ENCODE measurements at places on chromosomes 5 and 9.
A peak's percentile ranks its signal among the peaks of the same experiment; 100 is the strongest.

DNA sequence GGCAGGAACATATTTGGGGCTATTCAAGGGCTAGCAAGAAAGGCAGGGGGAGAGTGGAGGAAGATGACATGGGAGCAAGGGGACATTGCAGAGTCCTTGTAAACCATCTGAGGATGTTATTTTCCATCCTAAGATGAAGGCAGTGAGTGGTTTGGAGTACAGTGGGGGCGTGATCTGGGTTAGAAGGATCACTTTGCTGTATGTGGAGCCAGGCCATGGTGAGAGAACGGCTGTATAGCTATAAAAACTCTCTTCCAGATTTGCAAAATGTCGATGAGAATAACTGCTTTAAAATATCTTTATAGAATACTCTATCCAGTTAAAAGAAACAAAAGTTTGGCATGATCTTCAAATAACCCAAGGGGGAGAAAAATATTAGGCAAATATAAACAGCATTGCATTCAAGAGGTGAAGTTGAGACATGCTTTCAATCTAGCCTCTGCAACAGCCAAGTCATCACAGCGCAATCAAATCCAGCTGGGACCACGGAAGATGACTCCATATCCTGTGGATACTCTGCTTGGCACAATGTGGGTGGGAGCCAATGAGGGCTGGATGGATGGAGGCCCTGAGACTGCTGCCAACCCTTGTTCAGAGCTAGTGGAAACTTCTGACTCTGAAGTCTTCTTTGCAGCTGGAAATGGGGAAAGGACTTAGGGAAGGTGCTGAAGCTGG is 111.5 kb upstream of the BASP1 start:
- DNase-seq: peak; percentile 70

GRCh38 chr9:124220946-124221451 is 36.8 kb upstream of the NEK6 start:
- DNase-seq: no peak

- peak; percentile 91 for DNase-seq
Observed at GRCh38 chr5:111756581-111757354, at the start of gene NREP. TSS of gene NREP (minus strand) at chr5:111757194. CDS start at chr5:111755772, 1,422 bp downstream.

- no peak for DNase-seq
Observed at GRCh38 chr5:139658501-139658927, 10.4 kb downstream of the CXXC5 start.

DNA sequence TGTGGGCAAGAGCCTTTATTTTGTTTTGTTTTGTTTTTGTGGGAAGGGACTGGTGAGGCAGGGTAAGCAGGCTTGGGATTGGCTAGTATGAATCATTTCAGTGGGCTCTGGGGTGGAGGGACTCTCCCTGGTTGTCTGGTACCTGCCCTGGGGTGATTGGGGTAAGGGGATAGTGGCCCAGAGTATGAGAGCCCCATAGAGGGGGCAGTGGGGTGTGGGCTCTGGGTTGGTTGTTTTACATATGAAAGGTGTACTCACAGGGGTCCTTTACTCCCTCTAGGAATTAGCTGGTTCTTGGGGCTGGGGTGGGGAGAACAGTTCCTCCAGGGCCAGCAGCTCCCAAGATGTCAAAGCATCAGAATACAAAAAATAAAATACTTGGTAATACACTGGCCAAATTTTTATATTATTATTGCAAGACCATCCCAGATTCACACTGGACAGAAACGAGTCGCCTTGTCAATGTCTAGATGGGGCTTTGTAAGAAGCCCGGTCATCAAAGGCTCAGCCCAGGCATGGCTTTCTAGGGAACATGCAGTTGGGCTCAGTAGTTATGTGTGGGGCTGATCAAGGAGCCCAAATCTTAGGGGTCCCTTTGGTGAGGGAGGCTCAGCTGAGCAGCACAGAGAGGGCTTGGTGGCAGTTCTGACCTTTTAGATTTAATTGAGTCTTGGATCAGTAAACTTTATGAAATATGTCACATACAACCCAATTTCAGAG is 190.5 kb downstream of the NXNL2 start:
- no peak for DNase-seq
